NCI-H1694 (cell line): ENCODE measurements at places on chromosomes 16 and 17.

DNA sequence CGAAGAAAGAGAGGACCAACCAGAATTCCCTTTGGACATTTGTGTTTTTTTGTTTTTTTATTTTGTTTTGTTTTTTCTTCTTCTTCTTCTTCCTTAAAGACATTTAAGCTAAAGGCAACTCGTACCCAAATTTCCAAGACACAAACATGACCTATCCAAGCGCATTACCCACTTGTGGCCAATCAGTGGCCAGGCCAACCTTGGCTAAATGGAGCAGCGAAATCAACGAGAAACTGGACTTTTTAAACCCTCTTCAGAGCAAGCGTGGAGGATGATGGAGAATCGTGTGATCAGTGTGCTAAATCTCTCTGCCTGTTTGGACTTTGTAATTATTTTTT, 3.6 kb downstream of the SOX9 start:
- no peak for DNase-seq

DNA sequence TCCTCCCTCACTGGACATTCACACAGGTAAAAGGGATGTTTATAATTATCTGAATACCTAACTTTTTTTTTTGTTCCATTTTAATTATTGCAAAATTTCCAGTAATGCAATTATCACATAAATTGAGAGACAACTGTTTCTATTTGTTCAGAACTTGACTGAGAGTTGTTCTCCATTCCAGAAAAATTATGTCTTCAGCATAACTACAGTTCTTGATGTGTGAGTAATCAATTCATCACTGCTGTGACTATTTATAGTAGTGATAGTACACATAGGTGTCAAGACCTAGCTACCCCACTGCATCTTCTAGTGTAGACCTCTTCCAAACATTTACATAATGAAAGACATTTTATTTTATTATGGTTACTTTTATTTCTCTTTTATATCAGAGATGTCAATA, 5.8 kb upstream of the TNRC6A start:
- no peak for DNase-seq

GRCh38 chr17:63489291-63489690, 12.4 kb downstream of the ACE start:
- no peak for DNase-seq

DNA sequence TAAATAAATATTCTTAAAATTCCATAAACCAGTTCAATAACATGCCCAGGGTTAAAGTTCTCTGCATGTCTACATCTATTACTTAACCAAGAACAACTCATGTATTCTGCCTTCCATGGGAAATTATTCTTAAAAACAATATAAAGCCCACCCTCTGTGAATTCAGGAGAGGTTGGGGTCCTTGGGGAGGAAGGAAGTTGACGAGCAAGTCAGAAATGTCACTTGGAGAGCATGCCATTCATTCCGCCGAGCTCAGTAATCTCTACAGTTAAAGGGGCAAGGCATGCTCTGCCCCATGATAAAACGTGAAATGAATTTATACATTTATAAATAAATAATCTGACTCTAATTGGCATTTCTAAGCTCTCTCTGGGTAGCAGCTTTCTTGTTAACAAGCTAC, 405.1 kb downstream of the TOX3 start:
- DNase-seq: no peak

DNA sequence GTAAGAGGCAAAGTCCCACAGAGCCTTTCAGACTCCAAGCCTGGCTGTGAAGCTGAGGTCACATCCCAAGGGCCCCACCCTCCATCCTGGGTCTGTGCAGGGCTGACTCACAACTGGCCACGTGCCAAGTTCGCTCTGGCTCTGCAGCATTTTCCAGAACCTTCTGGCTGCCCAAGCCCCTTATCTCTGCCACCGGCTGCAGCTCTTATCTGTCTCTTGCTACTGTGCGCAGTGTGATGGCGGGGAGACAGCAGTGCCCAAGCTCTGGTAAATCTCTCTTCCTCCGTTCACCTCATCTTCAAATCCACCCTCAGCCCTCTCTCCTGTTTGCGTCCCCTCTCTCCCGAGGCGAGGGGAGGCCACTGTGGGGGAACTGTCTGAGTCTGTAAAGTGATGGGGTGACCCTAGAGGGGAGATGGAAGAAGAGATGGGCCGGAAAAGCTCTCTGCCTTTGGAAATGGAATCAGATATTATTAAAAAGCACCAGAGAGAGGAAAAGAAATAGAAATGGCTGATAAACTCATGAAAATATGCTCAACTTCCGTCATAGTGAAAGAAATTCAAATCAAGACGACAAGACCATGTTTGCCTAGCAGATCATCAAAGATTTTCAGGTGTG, 162.7 kb upstream of the CDC42EP4 start:
- DNase-seq: no peak
